Stimulated activated CD4-positive, alpha-beta T cell treated with anti-CD3 and anti-CD28 coated beads, Interleukin-1b, Interleukin-23, amount 100 ng/mL, for 1 hour (primary cell): ENCODE measurements at places on chromosomes 13 and 19.

DNA sequence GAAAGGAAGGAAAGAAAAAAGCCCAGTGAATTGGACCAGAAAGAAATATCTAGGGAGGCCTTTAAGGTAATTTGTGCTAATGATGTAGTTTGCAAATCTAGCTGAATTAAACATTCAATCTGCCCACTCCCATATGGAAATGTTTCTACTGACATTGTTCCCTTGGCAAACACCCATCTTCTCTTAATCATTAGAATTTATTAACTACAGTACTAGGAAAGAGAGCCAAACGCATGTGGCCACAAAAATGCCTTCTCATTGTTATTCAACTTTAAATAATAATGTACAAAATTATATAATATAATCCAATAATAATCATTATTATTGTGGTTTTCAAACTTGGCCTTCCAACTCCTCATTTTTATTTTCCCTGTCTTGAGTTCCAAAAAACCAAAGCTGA lies 234.7 kb downstream of the NHLRC3 start:
- DNase-seq: no peak

- DNase-seq: no peak
Measured at GRCh38 chr13:111396457-111396856, 76.0 kb downstream of the TEX29 start.

DNA sequence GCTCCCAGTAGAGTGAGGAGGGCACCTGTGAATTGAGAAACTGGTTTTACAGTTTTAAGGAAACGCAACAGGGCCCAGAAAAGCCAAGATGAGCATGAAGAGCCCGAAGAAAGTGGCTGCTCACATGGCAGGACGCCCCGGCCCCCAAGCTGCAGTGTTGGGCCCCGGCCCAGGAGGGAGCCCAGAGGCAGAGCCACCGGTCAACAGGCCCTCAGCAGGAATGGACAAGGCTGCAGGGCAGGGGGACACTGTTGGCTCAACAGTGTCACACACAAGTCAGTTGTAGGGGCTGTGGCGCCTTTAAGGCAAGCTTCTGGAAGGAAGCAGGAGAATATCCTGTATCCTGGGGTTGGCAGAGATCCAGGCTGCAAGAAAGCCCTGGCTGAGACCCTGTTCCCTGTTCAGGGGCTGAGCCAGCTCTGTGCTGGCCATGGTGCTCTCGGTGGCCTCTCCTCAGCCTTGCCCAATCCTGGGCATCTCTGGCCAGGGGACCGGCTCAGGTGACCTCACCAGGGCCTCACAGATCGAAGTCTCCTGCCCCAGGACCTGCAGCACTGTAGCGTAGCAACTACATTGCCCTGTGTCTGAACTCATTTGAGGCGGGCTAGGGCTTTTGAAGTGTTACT lies 28.0 kb downstream of the UPF1 start:
- DNase-seq: no peak

GRCh38 chr13:42021851-42022250 lies 26.6 kb upstream of the DGKH start:
- DNase-seq: no peak

- DNase-seq: no peak
Measured at GRCh38 chr13:19657872-19658591, 24.6 kb downstream of the MPHOSPH8 start.

- no peak for DNase-seq
Measured at GRCh38 chr19:15595069-15595468, 19.9 kb upstream of the CYP4F8 start.

- no peak for DNase-seq
Measured at GRCh38 chr13:29884671-29885430, 34.4 kb upstream of the UBL3 start.

- DNase-seq: no peak
Measured at GRCh38 chr19:18477974-18478373, 40.0 kb upstream of the ISYNA1 start.

DNA sequence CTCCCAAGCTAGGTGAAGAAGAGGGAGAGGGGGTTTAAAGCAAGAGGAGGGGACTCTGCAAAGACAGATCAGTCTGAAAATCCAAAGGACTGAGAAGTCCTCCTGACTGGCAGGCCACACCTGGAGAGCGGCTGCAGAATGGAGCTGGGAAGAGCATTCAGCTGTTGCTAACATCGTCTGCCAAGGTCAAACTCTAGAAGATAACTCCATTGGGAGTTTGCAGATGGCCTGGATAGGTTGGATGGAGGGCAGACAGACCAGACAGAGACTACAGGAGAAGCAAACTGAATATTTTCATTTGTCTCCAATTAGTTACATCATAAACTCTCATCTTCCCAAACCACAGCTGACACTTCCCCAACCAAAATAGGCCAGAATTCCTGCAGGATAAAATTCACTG lies 19.9 kb upstream of the SHISA2 start:
- DNase-seq: no peak
